Foreskin keratinocyte (primary cell): ENCODE measurements at places on chromosomes 4 and X.

DNA sequence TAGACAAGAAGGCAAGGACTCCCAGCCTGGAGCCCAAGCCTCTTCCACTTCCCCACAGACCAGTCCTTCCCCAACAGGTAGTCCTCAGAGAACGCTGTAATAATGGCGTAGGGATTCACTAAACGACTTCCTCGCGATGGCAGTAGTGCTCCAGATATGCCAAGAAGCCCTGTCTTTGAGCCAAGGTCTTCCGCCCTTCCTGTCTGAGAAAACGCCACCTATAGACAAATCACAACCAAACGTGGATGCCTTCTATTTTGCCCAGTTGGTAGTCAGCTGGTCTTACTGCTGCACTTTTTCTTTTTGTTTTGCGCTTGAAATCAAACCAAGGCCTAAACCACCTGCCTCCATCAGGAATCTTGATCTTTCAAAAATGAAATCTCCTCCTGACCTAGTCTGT is 203.3 kb downstream of the OR13H1 start:
- DNase-seq: no peak

DNA sequence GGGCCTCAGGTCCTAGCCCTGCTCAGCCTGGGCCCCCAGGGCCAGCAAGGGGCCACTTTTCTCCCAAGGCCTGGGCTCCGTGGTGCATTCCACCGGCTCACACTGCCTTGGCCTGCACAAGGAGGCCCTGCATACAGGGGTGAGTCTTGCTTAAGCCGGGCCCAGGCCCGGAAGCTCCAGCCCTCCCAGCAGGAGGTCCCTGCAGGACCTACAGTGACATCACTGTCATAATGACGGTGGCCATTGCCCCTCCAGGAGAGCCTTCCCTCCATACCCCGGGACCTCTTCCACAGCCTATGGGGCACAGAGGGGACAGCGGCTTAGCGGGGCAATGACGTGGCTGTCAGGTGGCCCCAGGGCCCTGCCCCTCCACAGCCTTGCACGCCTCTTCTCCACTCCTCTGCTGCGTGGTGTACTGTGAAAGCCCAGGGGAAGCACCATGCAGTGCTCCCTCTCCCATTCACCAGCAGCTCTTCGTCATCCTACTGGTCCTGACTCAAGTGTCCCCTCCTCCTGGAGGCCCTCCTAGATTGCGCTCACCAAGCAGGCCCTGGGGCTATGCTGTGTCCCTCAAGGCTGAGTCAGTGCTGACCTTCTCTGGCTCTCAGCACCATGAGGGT is 32.3 kb upstream of the AFAP1 start:
- peak; percentile 69 for DNase-seq

GRCh38 chr4:108172753-108173598 is 4.2 kb upstream of the LEF1 start:
- DNase-seq: peak; percentile 48

GRCh38 chr4:113659127-113659526 is 102.4 kb downstream of the CAMK2D start:
- DNase-seq: no peak

DNA sequence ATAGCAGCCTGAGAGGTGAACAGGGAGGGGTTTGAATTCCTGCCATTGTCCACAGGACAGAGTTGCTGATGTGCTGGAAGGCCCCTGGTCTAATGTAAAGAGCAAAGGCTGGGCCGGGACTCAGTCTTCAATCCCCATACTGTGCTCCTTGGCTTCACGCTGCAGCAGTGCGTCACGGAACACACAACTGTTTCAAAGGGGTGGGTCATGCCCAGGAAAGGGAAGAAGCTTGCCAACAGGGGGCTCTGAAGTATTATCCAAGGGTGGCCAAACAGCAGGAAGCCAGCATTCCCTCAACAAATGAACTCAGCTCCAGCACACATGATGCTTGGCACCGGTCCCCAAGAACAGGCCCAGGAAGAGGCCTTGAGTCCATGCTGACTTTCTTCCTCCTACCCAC is 122.5 kb downstream of the NFKB1 start:
- DNase-seq: no peak

GRCh38 chrX:149032449-149032848 is 472.7 kb downstream of the IDS start:
- peak; percentile 3 for DNase-seq

DNA sequence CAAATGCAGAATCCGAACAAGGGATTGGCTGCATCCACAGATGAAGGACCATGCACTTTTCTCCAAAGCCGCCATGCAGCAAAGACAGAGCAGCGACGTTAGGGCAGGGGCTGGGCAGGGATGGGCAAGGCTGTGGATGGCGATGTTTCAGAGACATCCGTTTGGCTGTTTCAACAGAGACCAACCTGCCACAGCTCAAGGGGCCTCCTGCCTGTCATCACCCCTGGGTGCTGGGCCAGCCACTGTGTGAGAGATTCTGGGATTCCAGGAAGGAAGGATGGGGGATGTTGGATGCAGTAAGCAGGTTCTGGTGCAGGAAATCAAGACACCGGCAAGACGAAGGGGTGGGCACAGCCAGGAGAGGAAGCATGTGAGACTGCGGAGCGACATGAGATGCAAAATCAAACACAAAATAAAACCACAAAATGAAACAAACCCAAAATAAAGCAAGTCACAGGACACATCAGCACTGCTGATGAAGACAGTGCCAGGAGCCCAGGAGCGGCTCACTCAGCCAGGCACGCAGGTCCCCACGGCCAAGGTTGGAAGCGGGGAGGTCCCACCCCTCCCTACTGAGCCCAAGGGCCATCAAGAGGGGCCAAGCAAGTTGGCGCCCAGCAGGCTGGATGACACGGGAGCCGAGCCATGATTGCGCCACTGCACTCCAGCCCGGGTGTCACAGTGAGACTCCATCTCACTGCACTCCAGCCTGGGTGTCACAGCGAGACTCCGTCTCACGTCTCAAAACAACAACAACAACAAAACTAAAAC is 68.1 kb downstream of the FAM53A start:
- no peak for DNase-seq

- DNase-seq: peak; percentile 35
Measured at GRCh38 chrX:102712981-102713625, 855 bp downstream of the GPRASP2 start.

DNA sequence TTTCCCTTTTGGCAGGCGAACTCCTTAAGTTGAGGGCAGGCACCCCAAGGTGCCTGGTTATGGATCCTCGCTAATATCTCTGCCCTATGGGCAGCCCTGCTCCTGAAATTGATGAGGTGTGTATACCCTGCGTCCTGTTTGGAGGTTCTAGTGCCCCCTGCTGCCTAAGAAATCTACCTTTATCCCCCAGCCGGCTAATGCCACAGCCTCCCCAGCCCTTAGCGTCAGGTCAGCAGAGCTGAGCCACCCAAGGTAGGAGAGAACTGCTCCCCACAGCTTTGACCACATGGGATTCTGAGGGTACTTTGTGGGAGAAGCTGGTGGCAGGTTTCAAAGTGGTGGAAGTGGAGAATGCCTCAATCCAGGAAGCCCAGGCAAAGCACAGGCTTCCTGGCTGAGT is 50.8 kb downstream of the ANAPC4 start:
- no peak for DNase-seq

DNA sequence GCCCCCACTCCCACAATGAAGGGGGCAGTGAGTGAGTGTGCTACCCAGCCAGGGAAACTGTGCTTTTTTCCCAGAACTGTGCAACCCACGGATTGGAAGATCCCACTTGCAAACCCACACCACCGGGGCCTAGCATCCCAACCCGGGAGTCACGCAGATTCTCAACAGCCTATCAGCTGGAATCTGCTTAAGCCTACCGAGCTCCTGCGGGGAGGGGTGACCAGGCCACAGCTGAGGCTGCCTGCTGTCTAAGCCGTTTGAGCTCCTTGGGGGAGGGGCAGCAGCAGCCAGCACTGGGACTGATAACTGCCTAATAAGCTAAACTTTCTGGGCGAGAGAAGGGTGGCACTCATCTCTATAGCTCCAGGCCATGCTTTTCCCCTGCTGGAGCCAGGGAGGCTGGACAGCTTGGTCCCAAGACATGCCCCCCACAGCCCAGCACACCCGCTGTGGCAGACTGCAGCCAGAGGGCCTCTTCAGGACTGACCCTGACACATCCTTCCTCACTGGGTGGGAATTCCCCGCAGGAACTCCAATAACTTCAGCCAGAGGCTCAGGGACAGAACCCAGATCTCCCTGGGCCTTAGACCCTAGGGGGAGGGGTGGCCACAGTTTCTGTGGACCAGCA is 161.3 kb upstream of the MAGEB18 start:
- DNase-seq: no peak

- no peak for DNase-seq
Measured at GRCh38 chr4:71262161-71262560, 76.7 kb upstream of the SLC4A4 start.

- DNase-seq: no peak
Measured at GRCh38 chrX:2272337-2272736, 228.4 kb downstream of the DHRSX start.

DNA sequence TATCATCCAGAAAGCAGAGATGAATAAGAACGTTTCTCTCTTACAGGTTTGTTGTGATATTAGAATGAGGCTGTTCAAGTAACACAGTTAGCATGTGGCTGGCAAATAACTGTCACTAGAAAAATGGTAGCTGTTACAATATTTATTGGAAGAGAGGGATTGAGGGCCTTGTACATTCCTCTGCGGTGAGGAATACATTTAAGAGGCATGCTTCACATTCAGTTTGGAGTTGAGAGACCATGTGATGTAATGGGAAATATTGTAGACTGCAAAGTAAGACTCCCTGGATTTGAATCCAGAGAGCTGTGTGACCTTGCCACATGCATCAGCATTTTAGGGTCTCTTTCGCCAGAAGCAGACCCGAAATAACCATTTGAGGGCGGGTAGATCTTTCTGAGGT is 104.8 kb upstream of the KIT start:
- DNase-seq: no peak

GRCh38 chrX:153523269-153523668 is 5.8 kb downstream of the ATP2B3 start:
- DNase-seq: no peak

GRCh38 chrX:150642423-150642822 is 50.8 kb upstream of the MTMR1 start:
- peak; percentile 37 for DNase-seq

DNA sequence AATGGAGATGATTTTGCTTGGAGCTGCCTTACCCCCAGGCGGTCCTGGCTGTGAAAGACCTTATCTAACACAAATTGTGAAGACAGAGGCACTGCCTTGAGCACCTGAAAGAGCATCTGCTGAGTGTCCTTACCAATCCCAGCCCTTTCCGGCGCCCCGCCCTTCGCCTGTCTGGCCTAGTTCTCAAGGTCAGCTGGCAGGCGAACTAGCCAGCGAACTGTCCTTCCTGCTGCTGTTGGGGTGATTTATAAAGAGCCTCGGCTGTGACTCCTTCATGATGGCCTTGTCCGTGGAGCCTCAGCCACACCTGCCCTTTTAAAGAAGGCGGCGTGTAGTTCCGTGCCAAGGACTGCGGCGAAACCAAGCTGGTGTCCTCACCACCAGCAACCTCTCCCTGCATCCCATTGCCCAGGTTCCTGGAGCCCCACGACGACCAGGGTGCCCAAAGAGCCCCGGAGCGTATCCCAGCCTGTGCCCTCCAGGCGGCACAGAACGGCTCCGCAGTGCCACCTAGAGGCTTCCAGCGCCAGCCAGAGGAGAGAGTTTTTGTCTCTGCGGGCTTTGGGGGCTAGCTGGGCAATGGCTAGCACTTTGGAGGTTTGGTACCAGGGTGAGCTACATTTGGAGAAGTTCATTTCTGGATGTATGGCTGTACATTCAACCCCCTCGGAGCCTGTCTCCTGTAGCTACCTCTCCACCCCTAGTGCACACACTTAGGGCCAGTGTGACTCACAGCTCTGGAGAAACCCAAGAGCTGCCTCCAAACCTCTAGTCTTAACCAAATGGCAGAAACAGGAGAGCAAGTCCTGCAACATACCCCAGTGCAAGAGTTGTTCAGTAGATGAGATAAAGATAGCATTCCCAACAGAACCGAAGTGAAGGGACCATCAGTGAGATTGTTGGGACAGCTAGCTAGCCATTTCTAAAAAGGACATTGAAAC is 36.8 kb upstream of the VMA21 start:
- DNase-seq: no peak

DNA sequence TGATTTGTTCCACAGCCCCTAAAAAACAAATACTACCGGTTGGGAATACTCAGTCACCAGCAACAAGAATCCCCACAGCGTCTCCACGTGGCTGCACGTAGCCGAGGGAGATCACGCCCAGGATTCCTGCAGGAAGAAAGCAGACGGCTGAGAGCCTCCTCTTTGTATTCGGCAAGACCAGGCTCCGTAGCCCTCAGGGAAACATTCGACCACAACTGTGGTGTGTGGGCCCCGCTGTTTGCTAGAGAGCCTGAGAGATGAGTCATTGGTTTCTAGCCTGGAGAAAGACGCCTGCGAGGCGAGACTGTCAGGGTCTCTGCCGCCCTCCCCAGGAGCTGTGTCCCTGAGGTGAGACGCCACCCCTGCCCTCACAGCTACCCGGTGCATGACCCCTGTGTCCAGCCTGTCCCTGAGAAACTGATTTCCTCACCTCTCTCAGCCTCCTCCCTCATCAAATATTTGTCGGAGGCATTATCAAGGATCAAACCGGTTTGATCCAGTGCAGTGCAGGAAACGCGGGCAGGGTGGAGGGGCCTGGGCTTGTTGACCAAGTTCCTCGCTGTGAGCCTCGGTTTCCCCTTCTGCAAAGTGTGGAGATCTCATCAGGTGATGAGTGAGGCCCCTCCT is 4.7 kb upstream of the S100P start:
- DNase-seq: peak; percentile 83

- DNase-seq: no peak
Measured at GRCh38 chrX:29687687-29688086, 527.7 kb upstream of the MAGEB2 start.

DNA sequence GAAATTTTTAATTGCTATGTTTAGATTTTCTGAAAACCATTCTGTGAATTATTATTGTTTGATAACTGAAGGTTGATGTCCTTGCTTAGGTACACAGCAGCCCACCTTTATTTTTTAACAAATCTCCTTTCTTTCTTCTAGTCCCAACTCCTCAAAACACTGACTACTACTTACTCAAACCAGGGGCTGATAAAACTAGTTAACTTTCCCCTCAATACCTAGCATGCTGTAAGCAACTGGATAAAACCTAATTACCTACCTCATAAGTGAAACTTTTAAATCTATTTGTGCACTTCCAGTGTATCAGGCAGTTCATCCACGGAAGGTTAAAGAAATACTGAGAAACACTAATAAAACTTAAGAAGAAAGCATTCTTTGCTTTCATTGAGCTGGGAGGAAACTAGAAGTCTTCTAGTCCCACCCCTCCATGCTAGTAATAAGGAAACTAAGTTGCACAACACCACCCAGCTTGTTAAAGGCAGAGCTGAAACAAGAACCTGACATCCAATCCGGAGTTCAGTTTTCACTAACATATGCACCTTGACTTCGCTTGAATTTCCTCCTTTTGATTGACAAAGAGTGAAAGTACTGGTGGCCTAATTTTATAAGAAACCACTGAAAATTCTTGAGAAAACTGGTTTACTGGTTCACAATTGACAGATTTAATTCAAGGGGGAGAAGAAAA is 180.2 kb upstream of the TET2 start:
- peak; percentile 32 for DNase-seq

- DNase-seq: no peak
Measured at GRCh38 chr4:124594945-124595344, 117.6 kb downstream of the ANKRD50 start.

GRCh38 chrX:75649829-75650228 is 127.0 kb upstream of the ZDHHC15 start:
- no peak for DNase-seq
